Cerebellum (tissue), 4 donors: ENCODE measurements at places on chromosomes 16 and 17. TPM values are rescaled to one million over a fixed set of nuclear protein-coding genes. Genes with fewer than 3 reads are reported as not detected.
A peak's percentile ranks its signal among the peaks of the same experiment; 100 is the strongest.

GRCh38 chr16:8716592-8716991 lies 42.2 kb downstream of the ABAT start:
- DNase-seq, result no peak

- no peak for DNase-seq
These were observed 20.2 kb upstream of the MPRIP start for GRCh38 chr17:17022011-17022410.

DNA sequence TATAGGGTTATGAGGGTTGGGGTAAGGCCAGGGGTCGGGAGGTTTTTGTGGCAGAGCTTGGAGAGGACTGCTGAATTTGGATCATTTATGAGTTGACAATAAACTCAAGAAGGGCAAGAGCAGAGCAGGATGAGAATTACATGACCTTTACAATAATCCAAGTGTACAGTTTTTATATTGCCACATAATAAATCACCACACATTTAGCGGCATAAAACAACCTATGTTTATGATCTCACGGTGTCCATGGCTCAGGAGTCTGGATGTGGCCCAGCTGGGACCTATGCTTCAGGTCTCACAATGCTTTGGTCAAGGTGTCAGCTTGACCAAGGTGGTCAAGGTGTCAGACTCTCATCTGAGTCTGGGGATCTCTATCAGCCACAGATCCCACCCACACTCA lies 118.3 kb upstream of the WSCD1 start:
- no peak for DNase-seq

- DNase-seq, result no peak
These were observed 16.6 kb upstream of the ADORA2B start for GRCh38 chr17:15928286-15928785.

DNA sequence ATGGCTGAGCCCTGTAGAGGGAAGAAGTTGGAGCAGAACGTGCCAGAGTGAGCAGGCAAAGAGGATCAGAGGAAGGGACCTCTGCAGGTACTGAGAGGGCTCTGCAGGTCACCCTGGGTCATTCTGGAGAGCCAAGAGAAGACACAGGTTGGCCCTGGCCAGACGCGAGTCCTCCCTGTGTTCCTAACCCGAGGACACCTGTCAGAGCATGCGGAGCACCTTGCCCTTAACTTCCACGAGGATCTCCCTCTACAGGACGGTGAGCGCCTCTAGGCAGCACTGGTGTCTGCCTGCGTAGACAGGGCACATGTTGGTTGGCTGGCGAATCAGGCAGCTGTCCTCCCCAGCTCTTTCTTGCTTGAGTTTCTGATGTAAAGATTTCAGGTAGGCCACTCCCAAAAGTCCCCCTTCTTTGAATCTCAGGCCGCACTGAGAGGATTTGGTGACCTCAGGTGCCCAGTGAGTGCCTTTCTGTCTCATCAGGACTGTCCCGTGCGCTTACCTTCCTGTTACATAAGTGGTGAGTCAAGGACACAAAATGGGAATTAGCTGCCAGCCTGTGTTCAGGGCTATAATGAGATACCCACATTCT lies 45.3 kb downstream of the MPRIP start:
- peak; percentile 47 for DNase-seq

DNA sequence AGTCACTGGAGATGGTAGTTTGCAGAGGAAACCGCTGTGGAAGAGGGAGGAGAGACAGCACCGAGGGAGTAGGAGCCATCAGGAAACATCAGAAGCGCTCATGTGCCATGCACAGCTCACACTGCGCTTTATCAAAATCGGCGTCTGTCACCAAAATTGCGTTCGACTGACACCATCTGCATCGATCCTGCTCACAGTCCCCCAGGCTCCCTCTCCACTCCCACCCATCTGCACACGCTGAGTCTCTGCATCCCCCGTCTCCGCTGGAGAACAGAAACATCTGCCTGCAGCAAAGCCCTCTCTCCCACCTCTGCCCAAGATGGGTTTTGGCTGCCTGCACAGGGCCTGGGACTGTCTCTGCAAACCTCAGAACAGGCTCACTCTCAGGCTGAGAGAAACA lies 187.5 kb upstream of the RPL38 start:
- DNase-seq, result no peak

- DNase-seq, result no peak
These were observed 13.5 kb upstream of the ZNF652 start for GRCh38 chr17:49375544-49375943.

DNA sequence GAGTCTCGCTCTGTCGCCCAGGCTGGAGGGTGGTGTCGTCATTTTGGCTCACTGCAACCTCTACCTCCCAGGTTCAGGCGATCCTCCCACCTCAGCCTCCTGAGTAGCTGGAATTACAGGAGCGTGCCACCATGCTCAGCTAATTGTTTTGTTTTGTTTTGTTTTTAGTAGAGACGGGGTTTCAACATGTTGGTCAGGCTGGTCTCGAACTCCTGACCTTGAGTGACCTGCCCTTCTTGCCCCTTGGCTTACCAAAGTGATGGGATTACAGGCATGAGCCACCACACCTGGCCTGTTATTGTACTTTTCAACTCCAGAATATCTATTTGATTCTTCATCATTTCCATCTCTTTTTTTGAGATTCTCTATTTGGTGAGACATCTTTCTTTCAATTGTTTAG lies 9.0 kb upstream of the ADORA2B start:
- DNase-seq, result no peak

DNA sequence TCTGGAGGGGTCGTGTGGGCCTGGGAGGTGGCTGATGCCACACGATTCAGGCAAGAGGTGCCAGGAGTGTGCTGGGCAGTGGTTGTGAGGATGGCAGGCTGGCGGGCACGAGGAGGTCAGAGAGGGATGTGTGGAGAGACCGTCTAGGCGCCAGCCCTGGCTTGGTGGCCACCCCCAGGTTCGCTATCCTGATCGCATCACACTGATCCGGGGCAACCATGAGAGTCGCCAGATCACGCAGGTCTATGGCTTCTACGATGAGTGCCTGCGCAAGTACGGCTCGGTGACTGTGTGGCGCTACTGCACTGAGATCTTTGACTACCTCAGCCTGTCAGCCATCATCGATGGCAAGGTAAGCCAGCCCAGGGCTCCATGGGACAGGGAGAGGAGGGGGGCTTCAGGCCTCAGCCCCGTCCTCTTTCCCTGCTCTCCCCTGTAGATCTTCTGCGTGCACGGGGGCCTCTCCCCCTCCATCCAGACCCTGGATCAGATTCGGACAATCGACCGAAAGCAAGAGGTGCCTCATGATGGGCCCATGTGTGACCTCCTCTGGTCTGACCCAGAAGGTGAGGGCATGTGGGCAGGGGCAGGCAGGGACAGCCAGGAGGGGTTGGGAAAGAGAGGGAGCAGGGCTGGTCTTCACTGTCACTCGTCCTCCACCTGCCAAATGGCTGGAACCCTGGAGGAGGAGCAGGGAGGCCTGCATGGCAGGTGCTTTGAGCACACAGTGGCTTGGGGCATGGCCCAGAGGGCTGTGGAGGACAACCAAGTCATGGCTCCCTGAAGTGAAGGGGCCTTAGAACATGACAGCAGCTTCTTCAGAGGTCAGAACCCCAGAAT lies 7.6 kb downstream of the PPP4C start:
- DNase-seq, result no peak

Gene NGFR
- 28.9 TPM for total RNA-seq

Gene KRTAP1-3
- total RNA-seq, result not detected

Gene TEDC2
- 5.9 TPM for total RNA-seq

Gene DBNDD1
- total RNA-seq, result 12.6 TPM

Gene TBC1D3K
- total RNA-seq, result not detected

Gene TMED6
- total RNA-seq, result not detected
